ENCODE measurements at places on chromosomes 4 and X.

DNA sequence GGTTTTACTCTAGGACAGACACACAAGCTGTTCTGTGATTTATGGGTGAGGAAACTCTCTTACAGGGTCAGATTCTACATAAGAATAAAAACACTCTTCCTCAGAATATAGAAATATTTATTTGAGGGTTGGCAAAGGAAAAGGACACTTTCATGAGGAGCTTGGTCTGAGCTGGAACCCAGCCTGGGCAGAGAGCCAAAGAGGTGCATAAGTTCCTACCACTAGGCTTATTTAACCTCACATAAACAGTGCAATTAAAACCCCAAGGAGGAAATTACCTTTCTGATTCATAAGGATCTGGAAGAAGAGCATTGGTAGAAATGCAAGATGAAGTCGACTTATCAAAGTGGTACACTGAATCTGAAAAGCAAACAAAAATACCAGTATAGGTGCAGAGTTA is 32.9 kb downstream of the SETD7 start:
- no peak for DNase-seq

DNA sequence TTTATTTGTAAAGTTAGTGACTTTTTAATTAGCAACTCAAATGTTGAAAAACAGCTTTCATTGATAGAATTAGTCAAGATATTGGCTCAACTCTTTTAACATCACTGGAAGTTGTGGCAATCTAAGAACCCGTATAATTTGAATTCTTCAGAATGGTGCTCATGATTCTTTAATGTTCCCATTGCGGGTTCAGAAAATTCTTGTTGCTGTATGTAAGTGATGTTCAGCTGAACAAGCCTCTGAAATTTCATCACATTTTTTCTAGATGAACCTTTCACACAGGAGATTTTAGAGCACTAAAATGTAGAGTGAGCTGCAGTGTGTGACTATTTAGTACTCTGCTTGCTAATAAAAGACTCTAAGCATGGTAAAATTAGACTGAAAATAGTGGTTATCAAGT is 1317.7 kb downstream of the FSTL5 start:
- DNase-seq = no peak

DNA sequence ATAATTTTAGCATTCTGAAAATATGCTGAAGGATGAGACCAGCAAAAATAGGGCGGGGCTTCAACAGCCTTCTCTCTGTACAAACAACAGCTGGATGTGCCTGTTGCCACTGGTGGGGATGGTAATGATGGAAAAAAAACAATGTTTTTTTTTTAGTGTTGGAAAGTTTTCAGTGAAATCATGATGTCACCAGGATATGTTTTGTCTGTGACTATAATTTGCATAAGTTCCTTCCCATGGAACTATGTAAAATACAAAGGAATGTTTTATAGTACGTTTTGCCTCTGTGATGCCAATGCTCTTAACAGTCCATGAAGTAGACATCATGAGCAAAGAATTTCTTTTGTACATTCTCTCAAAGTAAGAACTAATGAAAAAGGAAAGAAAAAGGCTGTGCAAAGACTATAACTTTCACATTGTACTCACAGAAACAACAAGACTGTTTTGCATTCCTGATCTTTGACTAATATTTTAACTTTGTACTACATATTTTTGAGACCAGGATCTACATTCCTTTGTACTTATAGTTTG is 589.7 kb downstream of the SPRY1 start:
- DNase-seq = no peak

DNA sequence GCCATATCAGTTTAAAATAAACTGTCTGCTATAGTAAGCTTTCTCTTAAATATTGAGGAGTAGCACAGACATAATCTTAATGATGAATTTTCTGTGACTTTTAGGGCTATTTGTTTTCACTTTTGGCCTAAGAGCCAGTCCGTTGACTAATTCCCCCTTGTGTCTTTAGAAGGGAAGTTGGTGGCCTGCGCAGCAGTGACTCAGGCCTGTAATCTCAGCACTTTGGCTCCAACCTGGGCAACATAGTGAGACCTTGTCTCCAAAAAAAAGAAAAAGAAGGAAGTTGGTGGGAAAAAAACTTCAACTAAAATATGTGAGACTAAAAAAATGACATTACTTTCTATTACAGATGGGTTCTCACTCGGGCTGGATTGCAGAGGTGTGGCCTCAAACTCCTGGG is 3.4 kb downstream of the NCAPG start:
- DNase-seq = no peak

DNA sequence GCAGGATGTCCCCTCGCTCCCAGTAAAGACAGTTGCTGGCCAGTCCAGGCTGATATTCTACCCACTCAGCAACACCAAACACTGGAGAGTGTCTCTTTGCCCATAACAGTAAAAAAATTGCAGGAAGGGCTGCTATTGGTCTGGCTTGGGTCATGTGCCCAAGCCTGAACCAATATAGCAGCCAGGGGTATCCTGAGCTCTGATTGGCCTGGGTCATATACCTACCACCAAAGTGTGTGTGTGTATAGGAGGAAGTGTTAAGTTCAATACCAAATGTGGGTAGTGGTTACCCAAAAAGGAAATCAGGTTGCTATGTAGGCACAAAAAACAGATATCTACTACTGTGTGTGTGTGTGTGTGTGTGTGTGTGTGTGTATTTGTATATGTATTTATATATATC is 373.2 kb downstream of the BCOR start:
- no peak for DNase-seq

DNA sequence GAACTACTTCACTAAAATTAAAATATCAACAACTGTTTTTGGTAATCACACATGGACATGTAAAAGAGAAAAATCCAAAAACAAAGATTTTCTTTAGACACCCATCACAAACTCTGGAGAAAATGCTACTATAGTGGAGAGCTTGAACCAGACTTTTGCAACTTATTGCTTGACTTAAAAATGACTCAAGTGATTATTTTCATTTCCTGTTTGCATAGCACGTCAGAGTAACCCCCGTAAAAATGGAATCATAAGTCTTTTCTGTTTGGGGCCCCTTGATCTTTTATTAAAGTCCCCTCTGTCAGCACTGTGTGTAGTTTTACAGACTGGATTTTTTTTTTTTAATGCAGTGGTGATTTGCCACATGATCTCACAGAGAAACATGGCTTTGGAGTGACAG is 79.5 kb downstream of the PRKG2 start:
- DNase-seq = no peak

GRCh38 chr4:145679520-145679919 is 426 bp upstream of the C4orf51 start:
- DNase-seq = no peak

DNA sequence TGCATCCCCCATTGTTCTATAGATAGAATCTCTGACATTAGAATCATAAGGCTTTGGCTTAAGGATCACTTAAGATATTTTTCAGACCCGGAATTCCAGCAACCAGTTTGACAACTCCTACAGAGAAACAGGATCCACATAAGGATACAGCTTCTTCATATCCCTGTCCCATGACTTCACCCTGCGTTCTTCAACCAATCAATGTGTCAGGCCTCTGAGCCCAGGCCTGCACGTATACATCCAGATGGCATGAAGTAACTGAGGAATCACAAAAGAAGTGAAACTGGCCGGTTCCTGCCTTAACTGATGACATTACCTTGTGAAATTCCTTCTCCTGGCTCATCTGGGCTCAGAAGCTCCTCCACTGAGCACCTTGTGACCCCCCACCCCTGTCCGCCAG is 85.1 kb downstream of the MFAP3L start:
- DNase-seq = no peak

DNA sequence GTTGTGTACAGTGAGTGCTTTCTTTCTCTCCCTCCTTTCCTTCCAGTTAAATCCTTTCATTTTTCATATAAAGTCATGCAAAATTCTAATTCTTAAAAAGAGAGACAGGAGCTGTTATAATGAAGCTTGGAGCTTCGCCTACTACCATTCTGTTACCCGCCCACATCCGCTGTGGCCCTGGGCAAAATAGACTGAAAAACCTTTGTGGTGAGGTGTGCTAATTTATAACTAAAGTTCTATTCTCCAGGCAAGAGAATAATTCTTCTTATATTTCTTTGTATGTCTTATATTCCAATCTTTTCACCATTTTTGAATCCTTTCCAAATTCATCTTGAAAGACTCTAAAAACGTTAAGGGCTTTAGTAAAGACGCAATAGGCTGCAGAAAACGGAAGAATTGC is 7.0 kb downstream of the QRFPR start:
- DNase-seq = no peak

DNA sequence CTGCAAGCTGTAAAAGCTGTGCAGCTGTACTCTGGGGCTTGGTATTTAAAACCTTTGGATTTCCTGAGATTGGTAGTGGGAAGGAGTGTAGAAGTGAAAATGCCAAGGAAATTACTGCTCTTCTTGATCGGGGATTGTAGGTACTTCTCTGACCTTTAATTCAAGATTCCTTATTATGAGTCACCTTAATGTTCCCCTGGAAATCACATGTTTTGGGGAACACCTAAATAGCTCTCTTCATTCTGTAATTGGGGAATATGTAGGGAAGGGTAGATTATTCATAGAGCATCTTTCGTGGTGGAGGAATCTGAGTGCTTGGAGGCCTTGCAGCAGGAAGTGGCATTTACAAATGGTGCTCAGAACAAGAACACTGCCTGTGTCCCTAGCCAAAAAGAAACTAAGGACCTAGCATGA is 137.8 kb downstream of the UCHL1 start:
- DNase-seq = no peak

- DNase-seq = no peak
These were observed 107.8 kb upstream of the GPC4 start for GRCh38 chrX:133523081-133523487.

DNA sequence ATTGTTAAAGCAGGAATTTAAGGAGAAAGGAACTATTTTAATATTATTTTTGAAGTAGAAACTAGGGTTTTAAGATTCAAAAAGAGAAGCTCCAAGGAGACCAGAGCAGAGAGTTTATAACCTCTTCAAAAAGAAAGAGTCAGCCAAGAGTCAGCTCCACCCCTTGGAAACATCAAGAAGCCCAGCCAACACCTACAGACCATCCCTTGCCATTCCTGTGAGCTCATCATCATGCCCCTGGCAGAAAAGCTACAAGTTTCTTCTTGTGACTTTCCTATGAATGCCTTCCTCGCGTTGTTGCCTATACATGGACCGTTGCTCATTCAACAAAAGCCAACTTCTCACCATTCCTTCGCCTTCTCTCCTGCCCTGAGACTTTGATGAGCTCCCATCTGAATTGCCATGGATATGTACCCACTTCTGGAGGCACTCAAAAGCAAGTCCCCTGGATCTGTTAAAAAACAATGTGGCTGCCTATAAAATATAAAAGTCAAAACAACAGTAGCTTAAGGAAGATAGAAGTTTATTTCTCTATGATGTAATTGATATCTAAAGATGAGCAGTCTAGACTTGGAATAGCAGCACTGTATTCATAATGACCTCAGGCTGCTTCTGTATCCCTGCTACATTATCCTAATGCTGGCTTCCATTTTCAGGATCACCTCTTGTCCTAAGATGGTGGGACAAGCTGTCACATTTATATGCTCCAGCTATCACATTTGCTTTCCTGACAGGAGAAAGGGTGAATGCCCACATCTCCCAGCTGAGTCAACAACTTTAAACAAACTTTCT is 20.3 kb downstream of the PLRG1 start:
- DNase-seq = no peak
